ENCODE measurements at places on chromosomes 4 and X. TPM values are rescaled to one million over a fixed set of nuclear protein-coding genes. Genes with fewer than 3 reads are reported as not detected.

GRCh38 chrX:4935846-4936245 is 1222.4 kb upstream of the PRKX start:
- DNase-seq, result no peak

- DNase-seq, result no peak
Observed at GRCh38 chr4:80207172-80207583, 9.9 kb downstream of the PRDM8 start.

- DNase-seq, result no peak
Observed at GRCh38 chr4:23392860-23393458, 496.9 kb downstream of the PPARGC1A start.

GRCh38 chrX:125492439-125492838 is 172.8 kb downstream of the TEX13C start:
- no peak for DNase-seq

GRCh38 chrX:155094468-155095061 is 23.3 kb downstream of the BRCC3 start:
- peak; percentile 58 for DNase-seq

- no peak for DNase-seq
Observed at GRCh38 chr4:155734065-155734464, 24.8 kb upstream of the GUCY1B1 start.

DNA sequence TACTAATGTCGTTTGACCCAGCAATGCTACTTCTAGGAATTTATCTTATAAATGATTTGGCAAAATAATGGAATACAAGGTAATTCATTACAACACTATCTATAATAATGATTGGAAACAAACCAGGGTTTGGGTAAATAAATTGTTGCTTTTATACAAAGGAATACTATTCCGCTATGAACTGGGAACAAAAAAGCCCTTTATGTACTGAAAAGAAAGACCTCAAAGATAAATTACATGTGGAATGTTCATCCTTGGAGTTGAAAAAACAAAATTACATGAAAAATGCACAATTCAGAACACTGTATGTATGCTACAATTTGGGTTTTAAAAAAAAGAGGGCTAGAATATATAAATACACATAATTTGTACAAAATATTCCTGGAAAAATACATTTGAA is 5.2 kb upstream of the NUP54 start:
- no peak for DNase-seq

DNA sequence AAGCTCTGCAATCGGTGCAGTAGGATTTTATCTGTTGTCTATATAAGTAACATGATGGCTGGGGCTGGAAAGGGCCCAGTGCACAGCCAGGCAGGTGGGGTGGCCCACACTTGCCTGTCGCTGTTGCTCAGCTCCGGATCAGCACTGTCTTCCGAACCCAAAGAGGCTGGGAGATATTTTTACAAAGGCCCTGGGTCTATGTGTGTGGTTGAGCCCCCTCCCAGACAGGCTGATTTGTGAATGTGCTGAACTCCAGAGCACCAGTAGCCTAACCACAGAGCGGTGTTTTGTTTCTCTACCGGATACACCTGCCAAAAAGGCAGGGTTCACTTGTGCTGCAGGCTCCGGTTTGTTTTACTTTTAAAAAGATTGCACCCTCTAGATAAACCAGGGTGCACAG is 33.5 kb upstream of the CHRNA9 start:
- DNase-seq, result peak; percentile 92

- DNase-seq, result no peak
Observed at GRCh38 chrX:124127496-124127895, 166.0 kb downstream of the STAG2 start.

DNA sequence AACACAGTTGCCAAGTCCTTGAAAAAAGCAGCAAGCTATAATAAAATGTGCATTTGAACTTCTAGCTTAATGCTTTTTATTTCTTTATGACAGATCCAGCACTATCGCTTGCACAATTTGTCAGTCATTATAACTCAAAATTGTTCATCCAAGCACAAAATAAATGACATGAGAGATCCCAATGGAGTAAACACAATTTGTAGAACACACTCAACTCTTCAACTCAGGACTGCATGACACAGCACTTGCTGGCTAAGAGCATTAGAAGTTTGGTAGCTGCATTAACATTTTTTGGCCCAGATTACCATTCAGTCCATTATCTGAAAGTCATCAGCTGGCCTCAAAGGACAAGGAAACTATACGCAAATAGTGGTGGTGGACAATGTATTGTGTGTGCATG is 530.1 kb downstream of the INPP4B start:
- DNase-seq, result no peak

- no peak for DNase-seq
Observed at GRCh38 chr4:25424539-25425228, 47.6 kb downstream of the ANAPC4 start.

- no peak for DNase-seq
Observed at GRCh38 chr4:3174371-3175338, 74.3 kb upstream of the MSANTD1 start.

GRCh38 chrX:41025926-41026701 is 59.1 kb upstream of the USP9X start:
- no peak for DNase-seq

DNA sequence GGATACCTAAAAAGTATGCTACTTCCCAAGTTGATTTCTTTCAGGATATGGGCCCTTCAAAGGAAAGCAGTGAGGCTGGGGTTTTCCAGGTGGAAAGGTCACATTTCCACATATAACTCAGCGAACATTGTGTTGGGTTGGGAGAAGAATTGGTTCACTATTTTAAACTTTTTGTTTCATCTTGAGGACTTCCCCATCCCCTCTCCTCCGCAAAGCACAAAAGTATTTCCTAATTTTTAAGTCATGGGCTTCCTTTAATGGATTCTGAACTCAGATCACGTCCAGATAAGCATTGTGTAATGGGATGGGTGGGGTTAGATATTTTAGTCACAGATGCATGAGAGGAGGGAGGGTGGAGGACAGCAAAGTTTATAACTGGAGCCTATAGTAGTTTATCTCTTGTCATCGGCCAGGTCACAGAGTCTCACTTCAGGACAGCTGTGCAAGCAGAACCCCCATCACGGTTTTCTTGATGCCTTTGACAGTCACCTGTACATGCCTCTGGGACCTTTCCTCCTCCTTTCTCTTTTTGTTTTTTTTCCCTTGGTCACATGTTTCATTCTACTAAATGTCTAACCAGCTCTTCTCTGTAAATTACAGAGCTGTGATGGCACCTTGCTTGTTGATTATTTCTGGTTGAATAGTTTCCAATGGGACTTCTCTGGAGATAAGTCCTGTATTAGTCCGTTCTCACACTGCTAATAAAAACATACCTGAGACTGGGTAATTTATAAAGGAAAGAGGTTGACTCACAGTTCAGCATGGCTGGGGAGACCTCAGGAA is 115.4 kb downstream of the PTTG2 start:
- DNase-seq, result no peak

- no peak for DNase-seq
Observed at GRCh38 chr4:19924761-19925160, 326.9 kb upstream of the SLIT2 start.

DNA sequence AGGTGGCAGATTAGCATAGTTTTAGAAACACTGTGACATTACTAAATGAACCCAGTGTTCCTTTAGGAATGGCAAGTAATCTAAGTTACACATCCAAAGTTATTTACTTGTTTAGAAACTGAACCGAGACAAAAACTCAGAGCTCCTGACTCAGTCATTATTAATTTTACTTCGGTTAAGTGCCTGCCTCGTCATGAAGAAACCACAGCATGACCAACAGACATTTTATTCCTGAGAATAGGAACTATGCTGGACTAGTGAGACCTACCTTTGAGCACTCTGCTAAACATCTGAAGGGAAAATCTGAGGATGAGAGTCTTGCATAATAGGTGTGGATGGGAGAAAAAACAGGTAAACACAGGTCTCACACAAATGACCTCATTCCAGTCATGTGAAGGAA is 2.5 kb downstream of the BEX1 start:
- no peak for DNase-seq

DNA sequence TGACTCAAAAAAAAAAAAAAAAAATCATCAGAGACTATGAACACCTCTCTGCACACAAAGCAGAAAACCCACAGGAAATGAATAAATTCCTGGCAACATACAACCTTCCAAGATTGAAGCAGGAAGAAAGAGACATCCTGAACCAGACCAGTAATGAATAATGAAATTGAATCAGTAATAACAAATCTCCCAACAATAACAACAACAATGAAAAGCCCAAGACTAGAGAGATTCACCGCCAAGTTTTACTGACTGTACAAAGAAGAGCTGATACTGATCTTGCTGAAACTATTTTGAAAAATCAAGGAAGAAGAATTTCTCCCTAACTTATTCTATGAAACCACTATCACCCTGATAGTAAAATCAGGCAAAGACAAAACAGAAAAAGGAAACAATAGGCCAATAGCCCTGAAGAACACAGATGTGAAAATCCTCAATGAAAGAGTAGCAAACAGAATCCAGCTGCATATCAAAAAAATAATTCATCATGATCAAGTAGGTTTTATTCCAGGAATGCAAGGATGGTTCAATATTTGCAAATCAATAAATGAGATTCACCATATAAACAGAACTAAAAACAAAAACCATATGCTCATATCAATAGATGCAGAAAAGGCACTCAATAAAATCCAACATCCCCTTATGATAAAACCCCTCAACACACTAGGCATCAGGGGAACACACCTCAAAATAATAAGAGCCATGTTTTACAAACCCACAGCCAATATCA is 31.0 kb upstream of the PLK4 start:
- DNase-seq, result no peak

GRCh38 chr4:25580633-25581467 is 74.8 kb upstream of the SLC34A2 start:
- no peak for DNase-seq

DNA sequence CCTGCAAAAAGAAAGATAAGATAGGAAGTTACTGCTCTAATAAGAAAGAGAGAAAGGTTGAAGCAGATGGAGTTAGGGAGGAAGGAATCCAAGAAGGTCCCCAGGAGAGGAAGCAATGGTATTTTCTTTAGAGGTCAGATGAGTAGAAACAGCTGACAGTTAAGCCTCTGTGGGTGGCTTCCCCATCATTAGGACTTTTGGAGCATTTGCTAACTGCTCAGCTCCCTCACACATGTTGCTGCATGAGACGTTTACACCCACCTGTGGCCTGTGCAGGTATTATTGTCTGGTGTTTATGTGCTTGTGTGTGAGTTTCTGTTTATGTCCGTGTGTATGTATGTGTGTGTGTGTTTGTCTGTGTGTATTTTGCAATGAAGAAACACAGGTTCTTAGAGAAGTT is 346.8 kb downstream of the RAB28 start:
- DNase-seq, result no peak

GRCh38 chrX:80335062-80335830 is 85.0 kb upstream of the TENT5D start:
- DNase-seq, result no peak

- no peak for DNase-seq
Observed at GRCh38 chrX:68462653-68463052, 29.4 kb upstream of the OPHN1 start.

DNA sequence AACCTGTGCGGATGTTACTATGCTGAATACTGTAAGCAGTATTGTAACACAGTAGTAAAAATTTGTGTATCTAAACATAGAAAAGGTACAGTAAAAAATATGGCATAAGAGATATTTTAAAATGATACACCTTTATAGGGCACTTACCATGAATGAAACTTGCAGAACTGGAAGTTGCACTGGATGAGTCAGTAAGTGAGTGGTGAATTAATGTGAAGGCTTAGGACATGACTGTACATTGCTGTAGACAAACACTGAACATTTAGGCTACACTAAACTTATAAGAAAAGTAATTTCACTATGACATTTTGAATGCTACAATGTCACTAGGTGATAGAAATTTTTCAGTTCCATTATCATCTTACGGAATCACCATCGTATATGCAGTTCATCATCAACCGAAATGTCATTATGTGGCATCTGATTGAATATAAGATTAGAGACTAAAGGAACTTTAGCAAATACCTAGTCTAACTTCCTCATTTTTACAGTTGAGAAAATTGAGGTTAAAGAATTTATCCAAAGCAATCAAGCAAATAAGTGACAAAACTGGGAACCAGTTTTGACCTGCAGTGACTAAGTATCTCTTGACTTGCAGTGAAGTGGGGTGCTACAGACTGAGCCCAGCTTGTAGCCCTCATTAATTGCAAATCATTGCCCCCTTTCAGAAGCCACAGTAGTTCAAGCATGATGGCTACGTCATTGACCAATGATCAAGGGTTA is 55.3 kb downstream of the EGF start:
- DNase-seq, result no peak

- no peak for DNase-seq
Observed at GRCh38 chrX:23390979-23391378, 56.3 kb downstream of the PTCHD1 start.

The TBX22 gene
- not detected for polyA plus RNA-seq

The NHSL2 gene
- 0.09 TPM for polyA plus RNA-seq

The SPIN2A gene
- polyA plus RNA-seq, result not detected

The SH3BGRL gene
- polyA plus RNA-seq, result 162 TPM

The FRAS1 gene
- 0.06 TPM for polyA plus RNA-seq

The AFM gene
- polyA plus RNA-seq, result not detected

The DCAF8L2 gene
- polyA plus RNA-seq, result not detected

The DGAT2L6 gene
- not detected for polyA plus RNA-seq

The F8A2 gene
- polyA plus RNA-seq, result not detected

The FAM120C gene
- 7.2 TPM for polyA plus RNA-seq
